ENCODE measurements at places on chromosomes 16 and 17.

DNA sequence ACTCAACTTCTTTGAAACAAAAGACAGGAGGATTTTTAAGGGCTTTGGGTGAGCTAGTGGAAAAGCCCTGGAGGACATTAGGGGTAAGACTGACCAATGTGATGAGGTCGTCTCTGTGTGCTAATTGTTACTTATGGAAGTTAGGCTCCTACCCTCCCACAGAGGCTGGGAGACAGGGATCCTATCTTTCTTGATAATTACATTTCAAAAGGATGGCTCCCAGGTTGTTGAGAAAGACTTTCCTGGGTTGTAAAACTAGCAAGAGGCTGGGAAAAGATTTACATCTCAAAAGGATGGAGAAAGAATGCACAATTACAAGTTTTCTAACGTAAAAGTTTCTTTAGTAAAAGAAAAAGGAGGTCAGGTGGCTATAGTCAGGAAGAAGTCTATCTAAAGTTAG is 605.8 kb upstream of the GOT2 start:
- DNase-seq: no peak

DNA sequence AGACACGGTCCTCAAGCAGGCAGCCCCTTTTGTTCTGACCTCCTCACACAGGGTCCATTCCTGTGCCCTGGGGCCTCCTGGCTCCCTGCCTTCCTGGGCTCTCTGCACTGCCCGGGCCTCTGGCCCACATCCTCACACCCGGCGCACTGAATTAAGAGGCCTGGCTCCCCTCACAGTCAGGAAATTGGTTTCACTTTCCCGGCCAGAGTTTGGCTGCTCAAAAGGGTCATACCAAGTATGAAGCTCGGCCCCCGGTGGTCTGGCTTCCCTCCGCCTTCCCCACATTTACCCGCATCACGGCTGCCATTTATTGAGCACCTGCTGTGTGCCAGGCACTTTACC is 220.0 kb downstream of the NTN1 start:
- no peak for DNase-seq

DNA sequence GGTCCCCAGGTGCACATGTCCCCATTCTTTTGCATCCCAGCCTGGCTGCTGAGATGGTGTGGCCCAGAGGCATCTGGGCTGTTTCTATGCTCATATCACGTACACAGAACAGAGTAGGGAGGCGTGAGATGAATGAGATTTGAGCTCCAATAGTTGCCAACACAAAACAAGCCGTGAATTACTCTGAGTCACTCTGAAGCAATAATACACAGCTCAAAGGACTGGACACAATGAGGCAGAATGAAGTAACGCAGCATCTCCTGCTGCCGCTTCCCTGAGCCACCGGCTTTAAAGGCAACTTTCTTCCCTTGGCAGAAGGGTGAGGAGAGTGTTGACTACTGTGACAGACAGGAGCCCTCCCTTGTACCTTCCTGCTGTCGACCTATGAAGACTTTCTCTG is 33.9 kb upstream of the CLEC18B start:
- no peak for DNase-seq

DNA sequence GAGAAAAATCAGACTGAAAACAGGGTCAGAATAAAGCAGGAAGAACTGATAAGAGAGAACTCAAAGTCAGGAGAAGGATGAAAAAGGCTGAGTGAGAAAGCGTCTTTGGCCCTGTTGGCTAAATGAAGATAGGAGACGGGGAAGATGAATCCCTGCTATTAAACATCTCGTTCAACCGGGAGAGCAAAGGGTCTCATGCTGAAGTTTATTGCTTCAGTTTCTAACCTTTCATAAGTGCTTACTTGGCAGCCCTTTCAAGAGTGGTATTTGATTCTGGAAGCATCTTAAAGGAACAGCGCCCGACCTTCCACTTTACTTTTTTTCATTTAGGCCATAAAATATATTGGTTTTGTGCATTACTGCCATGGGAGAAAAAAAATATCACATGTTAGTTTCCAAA is 288.3 kb upstream of the RBFOX1 start:
- no peak for DNase-seq

- DNase-seq: no peak
These were observed 20.4 kb downstream of the CDH3 start for GRCh38 chr16:68665501-68665900.

GRCh38 chr17:43608313-43608712 is 53.4 kb downstream of the MEOX1 start:
- no peak for DNase-seq

DNA sequence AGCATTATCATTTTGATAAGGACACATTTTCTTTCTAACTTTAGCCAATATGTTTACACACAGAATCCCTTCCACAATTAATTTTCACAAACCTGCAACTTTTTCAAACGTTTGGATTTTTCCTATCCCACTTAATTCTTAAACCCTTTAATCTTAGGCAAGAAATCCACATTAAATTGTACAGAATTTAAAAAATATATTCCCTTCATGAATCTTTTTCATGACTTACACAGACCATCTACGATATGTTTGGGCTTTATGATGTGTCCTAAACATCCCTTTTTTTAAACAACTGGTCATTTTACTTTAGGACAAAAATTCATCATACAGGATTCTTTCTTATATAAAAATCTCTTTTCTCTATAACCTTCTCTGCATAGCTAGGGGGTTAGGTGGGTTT is 241.5 kb upstream of the CNTNAP4 start:
- DNase-seq: no peak

GRCh38 chr17:40322358-40323315 is 13.7 kb downstream of the RARA start:
- no peak for DNase-seq

- peak; percentile 30 for DNase-seq
These were observed 190.9 kb downstream of the CCDC182 start for GRCh38 chr17:57553991-57554825.

DNA sequence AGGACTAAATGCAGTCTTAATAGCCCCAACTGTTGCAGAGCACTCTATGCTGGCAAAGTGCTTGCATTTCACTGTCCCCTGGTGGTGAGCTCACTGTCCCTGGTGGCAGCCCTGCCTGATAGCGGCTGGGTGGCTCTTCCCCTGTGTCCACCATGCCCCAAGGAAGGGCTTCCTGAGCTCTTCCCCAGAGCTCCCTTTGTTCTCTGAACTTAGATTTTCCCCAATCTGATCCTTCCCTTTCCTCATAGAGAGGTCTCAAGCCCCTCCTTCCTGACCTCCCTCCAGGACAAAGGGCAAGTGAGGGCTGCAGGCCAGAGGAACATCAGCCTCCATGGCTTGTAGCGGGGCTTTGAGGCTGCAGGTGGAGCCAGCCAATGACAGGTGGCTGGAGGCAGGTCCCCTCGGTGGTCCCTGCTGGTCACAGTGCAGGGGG is 17.0 kb downstream of the BEAN1 start:
- no peak for DNase-seq

DNA sequence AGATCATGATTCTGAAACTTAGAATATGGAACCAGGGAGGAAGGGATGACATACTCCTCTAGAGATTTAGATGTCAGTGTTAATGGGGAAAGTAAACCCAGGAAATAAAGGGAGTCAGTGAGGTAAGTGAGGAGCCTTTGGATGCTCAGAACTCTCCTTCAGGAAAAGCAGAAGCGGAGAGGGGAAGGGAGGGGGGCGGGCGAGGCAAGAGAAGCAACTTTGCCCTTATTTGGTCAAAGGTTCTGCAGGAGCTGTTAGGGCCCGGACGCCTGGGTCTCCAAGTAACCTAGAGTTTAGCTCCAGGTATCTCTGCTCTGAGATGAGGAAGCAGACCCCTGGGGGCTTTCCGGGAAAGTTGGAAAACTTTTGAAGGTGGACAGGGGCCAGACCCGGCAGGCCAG is 1.3 kb downstream of the PFN1 start:
- DNase-seq: no peak

- no peak for DNase-seq
These were observed 21.4 kb downstream of the TTLL6 start for GRCh38 chr17:48795444-48796162.

GRCh38 chr17:75854101-75854748 is 910 bp downstream of the WBP2 start:
- DNase-seq: no peak

- DNase-seq: no peak
These were observed 79.6 kb upstream of the TEKT1 start for GRCh38 chr17:6910987-6911603.

- no peak for DNase-seq
These were observed 30.7 kb downstream of the ADGRG5 start for GRCh38 chr16:57572978-57573728.

- DNase-seq: no peak
These were observed 7.8 kb downstream of the CD300A start for GRCh38 chr17:74474043-74474792.

GRCh38 chr17:2837147-2837561 is 40.9 kb downstream of the RAP1GAP2 start:
- no peak for DNase-seq

DNA sequence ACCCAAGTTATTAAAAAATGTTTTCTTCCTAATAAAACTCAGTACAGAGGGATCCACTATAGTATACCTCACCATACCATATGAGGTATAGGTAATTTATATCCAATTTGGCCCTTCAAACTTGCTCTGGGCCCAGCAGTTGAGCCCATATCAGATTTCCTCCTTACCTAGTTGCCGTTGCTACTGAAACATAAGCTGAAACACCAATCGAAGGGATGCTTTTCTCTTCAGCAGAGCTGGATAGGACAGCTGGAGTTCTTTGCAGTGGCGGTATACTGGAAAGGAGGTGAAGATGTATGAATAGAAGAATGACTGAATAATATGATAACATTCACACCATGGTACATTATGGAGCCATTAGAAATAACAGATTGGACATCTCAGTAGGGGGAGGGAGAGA is 42.7 kb downstream of the TNRC6C start:
- no peak for DNase-seq

DNA sequence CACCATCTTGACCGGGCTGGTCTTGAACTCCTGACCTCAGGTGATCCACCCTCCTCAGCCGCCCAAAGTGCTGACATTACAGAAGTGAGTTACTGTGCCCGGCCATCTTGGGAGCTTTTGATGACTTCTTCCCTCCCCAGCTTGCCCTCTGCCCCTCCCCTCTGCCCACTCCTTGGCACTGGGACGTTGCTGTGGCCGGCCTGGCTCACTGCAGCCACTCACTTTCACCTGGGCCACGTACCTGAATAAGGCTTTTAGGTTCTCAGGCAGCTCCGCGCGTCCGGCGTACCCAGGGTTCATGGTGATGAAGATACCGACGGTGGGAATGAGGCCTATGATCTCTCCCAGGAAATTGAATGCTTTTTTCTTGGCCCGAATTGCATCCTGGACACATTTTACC is 81.6 kb downstream of the DNAH17 start:
- DNase-seq: no peak

DNA sequence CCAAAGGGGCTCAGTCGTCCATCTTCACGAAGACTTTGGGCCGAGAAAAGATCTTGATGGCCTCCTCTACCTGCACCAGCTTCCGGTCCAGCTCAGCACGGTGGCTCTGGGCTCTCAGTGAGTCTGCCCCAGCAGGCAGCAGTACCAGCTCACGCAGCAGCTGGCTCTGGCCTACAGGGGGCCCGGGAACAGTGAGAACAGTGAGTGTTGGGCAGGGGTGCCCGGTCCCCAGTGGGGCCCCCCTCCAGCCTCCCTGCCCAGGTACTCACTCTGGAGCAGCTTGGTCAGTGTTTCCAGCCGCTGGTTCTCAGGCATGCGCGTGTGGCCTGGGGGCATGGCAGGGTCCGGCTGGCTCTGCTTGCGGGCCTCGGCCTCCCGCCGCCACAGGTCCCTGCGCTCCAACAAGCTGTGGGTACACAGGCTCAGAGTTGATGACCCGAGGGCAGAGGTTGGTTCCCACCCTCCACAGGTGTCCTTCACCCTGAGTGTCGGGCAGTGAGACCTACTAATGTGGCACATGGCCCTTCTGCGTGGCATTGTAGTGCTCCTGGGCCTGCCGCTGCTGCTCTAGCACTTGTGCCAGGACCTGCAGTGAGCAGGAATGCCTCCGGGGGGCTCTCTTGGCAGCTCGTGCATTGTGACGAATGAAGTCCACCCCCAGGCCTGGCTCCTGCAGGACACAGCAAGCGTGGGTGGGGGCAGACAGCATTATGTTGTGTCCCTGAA is 2.6 kb downstream of the PARD6A start:
- DNase-seq: no peak

DNA sequence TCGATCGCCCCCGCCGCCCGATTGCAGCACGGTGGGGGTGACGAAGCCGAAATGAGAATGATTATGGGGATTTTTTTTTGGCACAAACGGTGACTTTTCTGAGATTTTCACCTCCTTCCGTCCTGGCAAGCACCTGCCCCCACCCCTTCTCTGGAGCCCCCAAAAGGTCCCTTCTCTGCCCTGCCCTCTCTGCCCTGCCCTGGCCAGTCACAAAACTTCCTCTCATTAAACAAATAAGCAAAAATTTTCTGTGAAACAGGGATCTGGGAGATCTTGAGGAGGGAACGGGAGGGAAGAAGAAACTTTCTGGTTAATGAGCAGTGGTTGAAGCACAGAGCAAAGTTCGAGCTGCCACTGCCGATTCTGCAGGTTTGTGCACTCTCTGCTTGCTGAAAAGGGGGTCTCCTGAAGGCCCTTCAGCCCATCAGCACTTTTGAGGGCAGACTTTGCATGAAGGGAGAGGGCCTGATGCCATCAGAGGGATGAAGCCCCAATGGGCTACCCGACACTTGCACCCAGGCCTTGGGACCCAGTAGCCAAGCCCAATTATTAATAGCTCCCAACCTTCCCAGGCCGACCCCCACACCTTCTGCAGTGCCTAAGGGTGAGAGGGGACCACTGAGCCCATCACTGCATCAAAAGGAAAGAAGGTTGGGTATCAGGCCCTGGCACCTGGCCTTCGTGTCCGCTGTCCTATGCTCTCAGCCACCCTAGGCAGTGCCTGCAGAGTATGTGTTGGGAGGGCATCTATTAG is 1.0 kb upstream of the HOXB8 start:
- DNase-seq: no peak

GRCh38 chr17:3557768-3558583 is at the start of gene TRPV3:
TSS of gene TRPV3 (minus strand) at chr17:3557812. CDS start at chr17:3554850, 2,962 bp downstream.
- no peak for DNase-seq

GRCh38 chr17:46010597-46011186 is 11.6 kb downstream of the STH start:
- DNase-seq: no peak

DNA sequence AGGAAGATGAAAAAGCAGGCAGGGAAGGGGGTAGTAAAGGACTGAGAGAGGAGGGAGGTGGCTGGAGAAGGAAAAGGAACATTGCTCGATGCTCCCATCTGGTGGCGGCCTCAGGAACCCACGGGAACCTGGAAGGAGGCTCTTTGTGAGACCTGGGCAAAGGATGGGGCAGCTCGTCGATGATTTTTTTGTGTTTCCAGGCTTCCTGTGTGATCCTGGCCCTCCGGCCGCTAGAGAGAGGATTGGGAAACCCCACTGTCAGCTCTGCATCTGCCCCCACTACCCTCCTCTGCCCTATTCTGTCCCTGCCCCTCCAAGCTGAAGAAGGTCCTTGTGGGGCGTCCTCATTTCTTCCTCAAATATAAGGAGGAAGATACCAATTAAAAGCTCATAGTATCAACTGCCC is 6.6 kb downstream of the WFIKKN2 start:
- peak; percentile 13 for DNase-seq

GRCh38 chr17:16889088-16889465 is 82.8 kb downstream of the TNFRSF13B start:
- no peak for DNase-seq
